ENCODE measurements at places on chromosomes 2 and 18.

- no peak for DNase-seq
Observed at GRCh38 chr2:238750212-238750904, 97.5 kb upstream of the TWIST2 start.

DNA sequence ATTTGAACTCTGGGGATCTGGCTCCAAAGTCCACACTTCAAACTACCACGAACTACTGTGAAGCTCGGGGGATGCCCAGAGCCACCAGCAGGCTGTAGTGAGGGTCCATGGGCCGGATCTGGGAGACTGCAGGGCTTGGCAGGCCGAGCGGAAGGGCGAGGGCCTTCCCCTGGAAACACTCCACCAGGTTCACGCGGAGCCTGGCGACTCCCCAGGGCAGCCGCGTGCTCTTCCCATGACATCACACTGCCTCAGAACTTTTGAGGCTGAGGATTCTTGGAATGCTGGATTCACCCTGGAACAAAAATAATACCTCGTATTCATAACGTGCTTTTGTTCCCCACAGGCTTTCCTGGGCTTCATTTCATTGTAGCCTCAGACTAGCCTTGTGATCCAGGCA is 201.0 kb downstream of the SMAD7 start:
- DNase-seq, result peak; percentile 81

- DNase-seq, result no peak
Observed at GRCh38 chr2:177520324-177520723, 127.8 kb downstream of the AGPS start.

GRCh38 chr2:50674876-50675275 is 357.1 kb downstream of the NRXN1 start:
- DNase-seq, result no peak

DNA sequence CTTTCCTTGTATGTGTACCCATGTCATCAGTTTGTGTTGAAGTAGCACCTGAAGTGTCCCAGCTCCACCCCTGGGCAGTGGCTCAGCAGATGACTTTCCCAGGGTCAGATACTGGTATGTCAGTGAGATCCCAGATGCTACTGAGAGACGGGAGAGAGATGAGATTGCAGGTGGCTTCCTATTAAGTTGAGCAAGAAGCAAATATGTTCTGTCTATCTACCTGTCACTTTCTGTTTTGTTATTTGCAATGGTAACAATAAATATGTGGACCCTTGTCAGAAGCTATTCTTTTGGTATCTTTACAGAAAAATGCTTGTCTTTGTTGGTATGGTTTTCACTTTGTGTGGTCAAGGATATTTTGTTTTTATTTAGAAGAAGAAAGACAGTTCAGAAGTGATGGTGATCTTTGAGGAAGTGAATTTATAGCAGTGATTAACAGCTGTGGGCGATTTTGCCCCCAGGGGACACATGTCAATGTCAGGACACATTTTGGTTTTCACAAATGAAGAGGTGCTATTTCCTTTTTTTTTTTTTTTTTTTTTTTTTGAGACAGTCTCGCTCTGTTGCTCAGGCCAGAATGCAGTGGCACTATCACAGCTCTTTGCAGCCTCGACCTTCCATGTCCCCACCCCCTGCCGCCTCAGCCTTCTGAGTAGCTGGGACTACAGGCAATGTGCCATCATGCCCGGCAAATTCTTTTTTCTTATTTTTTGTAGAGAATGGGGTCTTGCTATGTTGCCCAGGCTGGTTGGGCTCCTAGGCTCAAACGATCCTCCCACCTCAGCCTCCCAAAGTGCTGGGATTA is 21.4 kb downstream of the MGAT5 start:
- DNase-seq, result no peak

DNA sequence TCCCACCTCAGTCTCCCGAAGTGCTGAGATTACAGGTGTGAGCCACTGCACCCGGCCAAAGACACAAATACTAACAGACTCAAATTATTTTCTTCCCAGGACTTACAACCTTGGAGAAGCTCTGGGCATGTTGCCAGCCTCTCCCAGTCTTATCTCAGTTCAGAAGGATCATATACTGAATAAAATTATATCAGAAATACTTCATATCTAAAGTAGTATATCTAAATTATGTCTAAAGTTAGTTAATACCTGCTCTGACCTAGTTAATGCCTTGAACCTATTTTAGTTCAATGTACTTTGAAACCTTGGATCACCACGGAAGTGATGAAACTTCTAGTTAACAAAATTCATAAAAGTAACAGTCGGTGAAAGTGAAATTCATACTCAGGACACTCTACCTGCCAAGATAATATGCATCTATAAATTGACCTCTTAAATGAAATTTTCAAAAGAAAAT is 34.4 kb upstream of the CYBRD1 start:
- no peak for DNase-seq

- DNase-seq, result no peak
Observed at GRCh38 chr2:125313806-125314205, 1288.7 kb downstream of the CNTNAP5 start.

DNA sequence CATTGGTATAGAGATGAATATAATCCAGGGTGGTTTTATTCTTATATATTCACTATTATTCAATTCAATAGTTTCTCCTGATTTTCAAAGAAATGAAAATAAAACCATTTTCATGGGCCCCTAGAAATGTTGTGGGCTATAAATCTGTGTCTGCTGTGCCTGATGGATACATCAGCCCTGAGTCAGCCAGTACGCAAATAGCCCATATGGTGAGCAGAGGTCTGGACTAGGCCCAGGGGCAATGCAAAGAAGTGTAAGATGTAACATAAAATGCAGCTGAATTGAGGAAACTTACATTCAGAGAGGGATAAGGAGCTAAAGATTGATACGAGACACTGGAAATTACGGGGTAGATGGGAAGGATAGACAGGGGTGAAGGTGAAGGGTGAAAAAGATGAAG is 122.5 kb downstream of the MAIP1 start:
- DNase-seq, result no peak

GRCh38 chr2:75432761-75433361 is 127.9 kb downstream of the EVA1A start:
- peak; percentile 86 for DNase-seq

DNA sequence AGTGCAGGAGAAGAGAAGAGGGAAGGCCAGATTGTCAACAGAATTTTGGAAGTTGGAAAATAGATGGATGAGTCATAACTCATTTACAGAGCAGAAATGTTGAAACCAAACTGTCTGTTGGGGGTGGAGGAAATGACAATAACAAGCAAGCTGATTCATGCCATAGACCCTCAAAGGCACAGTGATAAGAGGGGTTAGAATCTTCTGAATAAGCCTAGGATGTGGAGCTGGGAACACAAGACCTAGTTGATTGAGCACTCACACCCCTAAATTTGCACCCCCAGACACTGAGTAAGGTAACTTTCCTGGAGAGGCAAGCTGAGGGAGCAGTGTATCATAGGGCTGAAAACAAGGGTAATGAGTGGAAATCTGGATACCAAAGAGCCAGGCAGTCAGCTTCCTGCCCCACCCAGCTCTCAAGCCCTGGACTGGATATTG is 141.4 kb downstream of the SCG2 start:
- peak; percentile 39 for DNase-seq

DNA sequence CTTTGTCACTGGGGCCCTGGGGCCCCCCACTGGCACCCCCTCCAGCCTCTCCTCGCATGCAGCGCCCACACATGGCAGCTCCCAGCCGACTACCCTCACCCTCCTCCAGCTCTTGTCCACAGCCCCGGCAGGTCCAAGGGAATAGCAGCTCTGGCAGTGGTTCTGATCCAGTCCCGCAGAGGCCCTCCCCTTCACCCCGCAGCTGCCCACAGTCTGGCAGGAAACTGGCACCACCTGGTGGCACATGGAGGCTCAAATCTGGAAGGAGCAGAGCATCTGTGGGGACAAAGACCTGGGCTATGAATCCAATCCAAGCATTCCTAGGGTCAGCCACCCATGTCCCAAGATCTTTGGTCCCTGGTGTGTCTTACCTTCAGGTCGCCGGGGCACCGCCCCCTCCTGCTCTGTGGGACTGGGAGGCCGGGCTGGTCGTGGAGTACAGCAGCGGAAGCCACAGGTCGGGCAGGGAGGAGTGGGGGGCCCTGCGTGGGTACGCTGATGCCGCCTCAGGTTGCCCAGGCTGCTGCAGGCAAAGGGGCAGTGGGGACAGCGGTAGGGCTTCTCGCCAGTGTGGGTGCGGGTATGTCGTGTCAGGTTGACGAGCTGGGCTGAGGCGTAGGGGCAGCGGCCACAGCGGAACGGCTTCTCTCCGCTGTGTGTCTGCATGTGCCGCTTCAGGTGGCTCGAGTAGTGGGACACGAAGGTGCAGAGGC is 2.3 kb downstream of the ZNF513 start:
- DNase-seq, result peak; percentile 34

GRCh38 chr2:219573166-219573565 is 1.1 kb downstream of the INHA start:
- DNase-seq, result no peak

DNA sequence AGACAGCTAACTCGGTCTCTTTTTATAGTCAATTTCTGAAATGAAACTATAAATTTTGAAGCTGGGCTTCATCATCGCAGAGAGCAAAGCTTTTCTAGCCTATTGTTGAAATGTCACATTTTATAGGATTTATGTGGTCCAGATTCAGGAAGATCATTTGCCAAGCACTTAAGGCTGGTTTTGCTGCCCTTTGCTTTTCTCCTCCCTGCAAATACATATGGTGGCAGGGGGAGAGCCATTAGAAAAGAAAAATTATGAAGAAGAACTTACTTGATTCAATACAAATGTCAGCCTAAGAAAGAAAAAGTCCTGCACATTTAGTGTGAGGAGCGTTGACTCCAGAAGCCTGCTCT is 206.9 kb upstream of the NRP2 start:
- no peak for DNase-seq

GRCh38 chr2:20067992-20068584 is 16.7 kb upstream of the LAPTM4A start:
- peak; percentile 85 for DNase-seq

- DNase-seq, result no peak
Observed at GRCh38 chr2:39216346-39217191, 27.2 kb downstream of the CDKL4 start.

DNA sequence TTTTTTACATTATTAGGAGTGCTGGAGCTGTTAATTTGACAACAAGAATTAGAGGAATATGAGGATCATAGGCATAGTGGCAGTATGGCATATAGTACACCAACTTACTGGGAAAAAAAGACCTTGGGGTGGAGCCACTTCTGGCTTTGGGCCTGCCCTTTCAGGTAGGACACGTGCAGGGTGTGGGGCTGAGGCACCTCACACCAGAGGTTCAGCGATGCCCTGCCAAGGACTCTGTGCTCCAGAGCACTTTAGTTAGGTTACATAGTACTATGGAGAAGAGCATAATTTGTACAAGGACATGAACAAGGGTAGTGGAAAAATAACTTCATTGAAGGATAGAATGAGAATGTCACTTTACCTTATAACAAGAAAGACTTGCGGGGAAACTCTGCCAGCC is 77.1 kb upstream of the CD302 start:
- DNase-seq, result no peak

GRCh38 chr2:229199267-229199666 is 71.8 kb downstream of the PID1 start:
- no peak for DNase-seq

GRCh38 chr2:9191041-9191481 is 15.6 kb upstream of the ASAP2 start:
- DNase-seq, result peak; percentile 92

DNA sequence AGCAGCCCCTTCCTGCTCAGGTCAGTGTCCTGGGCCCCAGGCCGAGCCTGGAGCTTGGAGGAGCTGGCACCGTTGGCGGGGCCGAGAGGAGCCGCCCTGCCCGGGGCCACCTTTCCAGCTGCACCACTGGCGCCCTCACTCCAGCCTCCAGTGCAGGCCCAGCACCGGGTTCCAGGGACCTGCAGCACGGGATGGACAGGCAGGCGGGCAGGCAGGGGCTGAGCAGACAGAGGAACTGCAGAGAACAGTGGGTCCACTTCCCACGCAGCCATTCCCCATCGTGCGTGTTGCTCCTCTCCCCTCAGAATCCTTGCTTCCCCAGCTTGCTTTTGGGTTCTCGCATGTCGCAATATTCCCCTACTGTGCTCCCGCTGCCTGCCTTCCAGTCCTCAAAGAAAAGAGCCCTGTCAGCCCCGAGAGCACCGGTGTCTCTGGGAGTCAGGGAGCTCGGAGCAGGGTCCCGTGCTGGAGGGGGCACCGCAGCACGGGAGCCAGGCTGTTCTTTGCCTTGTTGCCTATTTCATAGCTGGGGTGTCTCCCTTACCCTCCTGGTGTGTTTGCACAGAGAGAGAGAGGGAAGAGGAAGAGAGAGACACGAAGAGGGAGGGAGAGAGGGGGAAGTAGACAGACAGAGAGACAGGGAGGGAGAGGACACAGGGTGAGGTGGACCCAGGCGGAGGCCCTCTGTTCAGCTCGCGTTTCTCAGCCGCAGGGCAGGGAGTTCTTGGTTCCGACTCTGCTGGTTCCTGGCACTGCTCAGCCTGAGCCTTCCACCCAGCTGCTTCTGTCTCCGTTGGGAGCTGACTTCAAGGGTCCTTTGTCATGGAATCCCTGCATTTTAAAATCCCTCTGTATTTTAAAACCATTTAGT is 126.0 kb downstream of the MBP start:
- no peak for DNase-seq

Data from astrocyte of the hippocampus (primary cell).